ENCODE measurements at places on chromosomes 11 and 22.

DNA sequence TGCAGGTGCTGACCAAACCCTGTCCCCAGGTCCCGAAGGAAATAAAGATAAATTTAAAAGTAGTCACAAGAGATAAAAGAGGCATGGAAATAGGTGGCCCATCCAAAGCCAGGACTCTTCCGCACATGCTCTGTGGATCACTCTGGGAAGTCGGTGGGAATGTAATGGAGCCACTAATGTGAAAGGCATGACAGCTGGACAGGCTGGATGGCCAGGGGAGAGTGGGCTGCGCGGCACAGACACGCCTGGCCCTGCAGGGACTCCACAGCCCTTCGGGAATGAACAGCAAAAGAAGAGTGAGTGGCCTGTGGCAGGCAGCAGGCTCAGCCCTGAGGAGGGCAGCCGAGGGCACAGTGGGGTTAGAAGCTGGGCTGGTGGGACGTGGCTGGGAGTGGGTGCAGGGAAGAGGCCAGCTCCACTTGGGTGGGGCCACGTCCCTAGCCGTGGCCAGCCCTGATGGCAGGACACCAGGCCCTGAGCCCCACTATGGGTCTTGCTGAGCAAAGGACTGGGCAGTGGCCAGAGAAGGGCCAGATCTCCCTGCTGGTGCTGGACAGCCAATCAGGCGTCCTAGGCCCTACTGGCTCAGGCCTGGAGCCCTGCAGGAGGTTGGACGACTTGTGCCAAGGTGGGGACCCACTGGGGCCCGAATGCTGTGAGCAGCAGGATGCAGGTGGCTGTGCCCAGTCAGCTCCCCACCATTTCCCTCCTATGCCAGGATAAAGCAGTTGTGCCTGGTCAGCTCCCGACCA, 31.3 kb upstream of the GNB1L start:
- no peak for DNase-seq

DNA sequence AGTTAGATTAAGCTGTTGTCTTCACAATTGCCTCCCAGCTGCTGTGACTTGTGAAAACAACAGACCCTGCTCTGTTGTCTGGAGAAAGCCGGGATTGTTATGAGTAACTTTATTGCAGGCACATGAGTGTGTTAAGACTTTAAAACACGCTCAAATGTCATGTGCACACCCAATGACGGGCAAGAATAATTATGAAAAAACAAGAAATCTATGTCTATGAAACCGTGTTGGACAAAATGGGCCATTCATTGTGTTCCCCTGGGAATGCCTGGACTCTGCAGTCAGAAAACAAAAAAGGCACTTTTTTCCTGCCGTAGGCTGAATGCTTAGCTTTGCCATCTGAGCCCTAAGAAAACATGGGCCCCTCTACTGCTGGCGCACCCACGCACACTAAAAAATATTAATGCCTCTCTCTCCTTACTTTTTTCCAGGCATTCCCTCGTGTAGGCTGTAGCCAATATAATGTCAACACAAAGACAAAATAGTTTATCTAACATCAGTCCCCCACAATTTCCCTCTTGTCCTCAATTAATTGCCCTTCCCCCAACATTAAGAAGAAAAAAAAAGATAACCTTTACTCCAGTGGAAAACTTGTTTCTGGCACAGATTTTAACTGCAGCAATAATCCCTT, 207.9 kb downstream of the SOX6 start:
- no peak for DNase-seq

- DNase-seq: no peak
These were observed 7.2 kb upstream of the OSM start for GRCh38 chr22:30273711-30274436.

DNA sequence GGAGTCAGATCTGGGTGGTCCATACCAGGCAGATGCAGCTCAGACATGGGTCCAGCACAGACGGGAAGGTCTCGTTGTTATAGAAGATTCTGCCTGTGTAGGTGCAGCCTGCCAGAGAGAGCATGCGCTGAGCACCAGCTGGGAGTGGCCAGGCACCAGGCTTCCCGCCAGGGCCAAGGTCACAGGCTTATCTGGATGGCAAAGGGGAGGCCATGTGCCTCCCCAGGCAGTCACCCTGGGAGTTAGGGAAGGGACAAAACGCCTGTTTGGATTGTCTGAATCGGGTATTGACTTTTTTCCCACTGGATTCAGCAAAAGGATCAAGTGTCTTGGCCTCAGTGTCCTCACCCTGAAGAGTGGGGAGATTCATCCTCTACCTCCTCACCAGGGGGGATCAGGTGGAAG, 26.5 kb downstream of the PGA5 start:
- no peak for DNase-seq

- peak; percentile 46 for DNase-seq
These were observed 2.1 kb upstream of the MEI1 start for GRCh38 chr22:41697126-41697775.

- no peak for DNase-seq
These were observed 33.1 kb upstream of the GRAMD4 start for GRCh38 chr22:46587061-46587460.

DNA sequence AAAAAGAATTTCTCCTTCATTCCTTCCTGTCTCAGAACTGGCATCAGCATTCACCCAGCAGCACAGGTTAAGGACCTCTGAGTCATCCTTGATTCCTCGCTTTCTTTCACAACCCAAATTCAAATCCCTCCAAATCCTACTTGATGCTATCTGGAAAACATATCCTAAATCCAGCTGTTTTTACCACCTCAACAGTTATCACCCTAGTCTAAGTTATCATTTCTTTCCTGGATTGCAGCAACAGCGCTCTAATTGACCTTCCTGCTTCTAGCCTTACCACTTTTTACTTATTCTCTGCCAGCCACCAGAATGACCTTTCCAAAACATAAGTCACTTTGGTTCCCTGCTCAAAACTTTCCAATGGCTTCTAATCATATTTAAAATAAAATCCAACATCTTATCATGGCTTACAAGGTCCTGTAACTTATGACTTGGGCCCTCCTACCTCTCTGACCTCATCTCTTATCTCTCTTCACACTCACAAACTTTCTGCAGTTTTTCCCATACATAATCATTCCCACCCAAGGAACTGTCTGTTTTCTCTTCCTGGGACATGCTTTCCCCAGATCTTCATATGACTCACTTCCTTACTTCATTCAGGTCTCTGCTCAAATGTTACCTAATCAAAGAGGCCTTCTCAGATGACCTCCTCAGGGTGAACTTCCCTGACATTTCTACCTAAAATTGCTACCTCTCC, 119.4 kb downstream of the TTC28 start:
- no peak for DNase-seq

DNA sequence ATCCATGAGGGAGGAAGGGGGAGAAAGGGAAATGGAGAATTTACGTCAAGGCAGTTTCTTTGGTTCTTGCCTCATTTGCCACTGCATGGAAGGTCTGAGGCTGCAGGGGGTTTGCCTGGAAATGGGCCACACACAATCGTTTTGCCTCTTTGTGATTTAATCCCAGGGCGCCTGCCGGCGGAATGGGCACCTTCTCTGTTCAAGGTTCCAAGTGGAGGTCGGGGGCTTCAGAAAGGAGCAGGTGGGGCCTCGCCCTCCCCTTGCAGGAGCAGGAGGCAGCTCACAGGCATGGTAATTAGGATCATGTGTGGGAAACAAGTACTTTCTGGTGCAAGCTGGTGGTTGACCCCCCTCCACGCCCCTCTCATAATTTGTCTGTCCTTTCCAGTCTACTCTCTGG, 29.9 kb downstream of the MPPED1 start:
- DNase-seq: no peak

- no peak for DNase-seq
These were observed 4.2 kb upstream of the FXYD2 start for GRCh38 chr11:117828611-117829368.

- DNase-seq: no peak
These were observed 36.0 kb downstream of the BUD13 start for GRCh38 chr11:116736763-116737162.

DNA sequence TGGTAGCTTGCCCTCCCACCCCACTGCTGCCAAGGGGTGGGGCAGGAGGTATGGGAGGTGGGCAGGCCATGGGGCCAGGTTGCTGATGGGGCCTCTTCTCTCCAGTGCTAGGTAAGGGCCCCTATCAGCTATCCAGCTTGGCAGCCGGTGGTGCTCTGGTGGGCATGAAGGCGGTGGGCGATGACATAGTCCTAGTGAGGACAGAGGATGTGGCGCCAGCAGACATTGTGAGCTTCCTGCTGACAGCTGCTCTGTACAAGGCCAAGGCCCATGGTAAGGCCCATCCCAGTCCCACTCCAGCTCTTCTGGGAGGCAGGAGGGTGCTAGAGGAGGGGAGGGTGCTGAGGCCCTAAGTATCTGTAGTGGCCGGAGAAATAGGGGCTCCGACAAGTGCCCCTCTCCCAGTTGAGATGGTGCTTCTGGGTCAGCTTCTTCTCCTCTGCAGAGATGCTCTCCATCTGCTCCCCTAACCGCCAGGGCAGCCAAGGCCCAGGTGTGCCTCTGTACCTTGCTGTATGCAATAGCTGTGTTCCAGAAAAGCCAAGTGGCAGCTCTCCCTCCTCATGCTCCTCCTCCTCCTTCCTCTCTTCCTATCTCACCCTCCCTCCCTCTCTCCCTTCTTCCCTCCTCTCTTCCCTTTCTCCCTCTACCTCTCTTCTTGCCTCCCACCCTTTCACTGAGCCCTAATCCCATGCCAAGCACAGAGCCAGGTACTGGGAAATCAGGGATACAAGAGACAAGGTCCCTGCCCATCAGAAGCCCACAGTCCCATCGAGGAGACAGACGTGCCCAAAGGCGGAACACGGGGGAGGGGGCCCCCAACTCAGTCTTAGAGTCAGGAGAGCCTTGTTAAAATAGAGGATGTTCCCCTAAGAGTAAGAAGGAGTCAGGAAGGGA, 55.3 kb downstream of the OTOG start:
- no peak for DNase-seq

DNA sequence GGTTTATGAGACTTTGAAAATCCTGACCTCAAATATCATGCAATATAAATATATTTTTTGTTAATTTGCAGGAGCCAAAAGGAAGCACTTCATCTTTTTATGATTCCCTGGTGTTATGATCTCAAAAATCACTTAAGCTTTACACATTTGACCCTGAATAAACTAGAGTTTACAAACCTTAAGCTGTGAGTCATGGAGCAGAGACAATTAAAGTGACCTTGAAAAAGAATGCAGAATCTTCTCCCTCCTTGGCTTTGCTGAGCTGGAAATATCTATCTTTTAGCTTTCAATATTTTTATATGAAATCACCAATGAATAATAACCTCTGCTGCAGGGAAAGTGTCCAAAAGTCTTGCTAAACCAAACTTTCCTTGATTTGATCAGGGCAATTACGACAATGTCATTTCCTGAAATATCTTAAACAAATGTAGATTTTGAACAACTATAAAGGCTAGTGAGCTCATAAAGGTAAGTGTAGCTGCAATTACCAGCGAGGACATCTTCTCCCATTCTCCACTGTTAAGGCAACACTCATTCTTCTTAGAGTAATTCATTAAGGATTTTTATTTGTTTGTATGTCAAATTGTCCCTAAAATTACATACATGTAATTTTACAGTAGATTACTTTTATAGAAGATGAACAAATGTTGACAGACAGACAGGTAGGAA, 747.0 kb upstream of the LUZP2 start:
- DNase-seq: no peak

DNA sequence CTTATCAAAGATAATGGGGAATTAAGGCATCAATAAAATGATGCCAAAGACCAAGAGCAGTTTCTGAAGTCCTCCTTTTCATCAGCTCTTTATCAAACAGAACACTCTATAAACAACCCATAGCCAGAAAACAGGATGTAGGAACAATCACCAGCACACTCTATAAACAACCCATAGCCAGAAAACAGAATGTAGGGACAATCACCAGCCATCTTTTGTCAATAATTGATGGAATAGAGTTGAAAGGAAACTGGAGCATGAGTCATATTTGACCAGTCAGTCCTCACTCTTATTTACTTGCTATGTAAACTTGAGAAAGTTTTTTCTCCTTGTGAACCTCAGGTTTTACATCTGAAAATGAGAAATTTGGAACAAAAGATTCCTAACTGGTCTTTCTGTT, 10.0 kb downstream of the MS4A2 start:
- no peak for DNase-seq

DNA sequence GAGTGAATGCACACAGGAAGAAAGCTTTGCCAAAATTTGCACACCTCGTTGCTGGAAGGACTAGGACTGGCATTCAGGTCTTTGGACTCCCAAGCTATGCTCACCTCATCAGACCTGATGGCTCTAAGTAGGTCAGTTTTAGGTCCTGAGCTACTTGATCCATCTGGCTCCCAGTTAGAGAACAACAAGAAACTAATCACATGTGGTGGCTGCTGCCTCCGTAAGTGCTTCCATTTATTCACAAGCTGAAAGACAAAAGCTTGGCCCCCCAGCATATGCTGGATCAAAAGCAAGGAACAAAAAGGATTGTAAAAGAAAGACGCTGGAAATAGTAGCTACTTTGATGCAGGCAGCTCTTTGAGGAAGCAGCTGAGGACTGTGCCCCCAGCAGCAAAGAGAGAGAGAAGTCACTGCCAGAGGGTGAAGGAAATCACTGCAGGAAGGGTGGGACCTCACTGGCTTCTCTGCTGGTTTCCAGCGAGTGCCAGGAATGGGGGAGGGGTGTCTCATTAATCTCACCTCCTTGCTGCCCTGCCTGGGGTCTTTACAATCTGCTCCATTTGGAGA, 268.9 kb downstream of the KIRREL3 start:
- DNase-seq: no peak

GRCh38 chr11:123122852-123123251, 60.9 kb upstream of the HSPA8 start:
- DNase-seq: no peak

- DNase-seq: no peak
These were observed 30.4 kb downstream of the OR10A6 start for GRCh38 chr11:7900686-7901085.

DNA sequence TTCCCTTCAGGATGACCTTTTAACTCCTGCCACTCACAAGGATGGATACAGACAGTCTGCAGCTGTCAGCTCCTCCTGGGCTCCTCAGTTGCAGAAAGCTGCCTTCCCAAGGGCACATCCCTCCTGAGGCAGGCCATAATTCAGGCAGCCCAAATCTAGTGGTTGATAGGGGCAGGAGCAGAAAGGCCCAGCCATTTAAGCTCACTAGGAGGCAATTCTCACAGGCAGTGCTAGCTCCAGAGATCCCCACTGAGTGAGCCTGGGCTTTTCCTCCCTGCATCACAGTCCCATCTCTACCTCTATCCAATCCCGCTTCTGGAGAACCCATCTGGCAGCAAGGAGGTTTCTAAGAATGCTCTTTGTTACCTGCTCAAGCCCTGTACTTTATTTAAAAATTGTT, 200.6 kb downstream of the ARHGAP42 start:
- DNase-seq: no peak
